Activated CD4-positive, alpha-beta T cell treated with anti-CD3 and anti-CD28 coated beads for 4 hours (primary cell): ENCODE measurements at places on chromosomes 7 and 10.
A peak's percentile ranks its signal among the peaks of the same experiment; 100 is the strongest.

DNA sequence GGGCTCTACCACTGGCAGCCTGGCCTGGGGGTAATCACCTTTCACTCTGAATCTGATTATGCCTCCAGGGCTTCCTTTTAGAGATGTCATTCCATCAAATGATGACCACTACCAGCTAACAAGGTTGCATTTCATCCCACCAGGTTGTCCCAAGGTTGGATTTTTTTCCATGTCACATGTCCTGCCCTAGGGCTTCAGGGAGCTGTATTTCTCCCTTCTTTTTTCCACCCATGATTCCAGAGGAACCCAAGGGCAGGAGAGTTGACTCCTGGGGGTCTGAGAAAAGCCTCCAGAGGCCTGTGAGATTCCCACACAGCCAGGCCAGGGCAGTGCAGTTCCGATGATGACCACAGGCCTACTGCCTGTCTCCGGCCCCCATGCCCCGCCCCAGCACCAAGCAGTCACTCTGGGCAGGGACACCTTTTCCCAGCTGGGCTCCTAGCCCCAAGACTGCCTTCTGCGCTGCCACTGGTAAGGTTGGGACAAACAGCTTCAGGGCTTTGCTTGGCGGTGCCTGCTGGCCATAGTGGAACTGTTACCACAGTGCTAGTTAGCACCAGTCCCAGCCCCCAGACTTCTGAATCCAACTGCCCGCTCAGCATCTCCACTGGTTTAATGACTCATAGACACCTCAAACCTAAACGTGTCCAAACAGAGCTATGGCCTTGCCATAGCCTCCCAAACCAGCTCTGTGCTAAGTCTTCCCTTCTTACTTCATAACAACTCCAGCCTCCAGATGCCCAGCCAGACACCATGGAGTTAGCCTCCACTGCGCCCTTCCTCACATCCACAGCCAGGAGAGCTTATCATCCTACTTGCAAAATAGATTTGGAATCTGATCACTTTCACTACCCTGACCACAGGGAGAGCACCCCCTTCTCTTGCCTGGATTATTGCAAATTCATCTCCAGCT lies 133.7 kb downstream of the ARHGAP22 start:
- no peak for DNase-seq

DNA sequence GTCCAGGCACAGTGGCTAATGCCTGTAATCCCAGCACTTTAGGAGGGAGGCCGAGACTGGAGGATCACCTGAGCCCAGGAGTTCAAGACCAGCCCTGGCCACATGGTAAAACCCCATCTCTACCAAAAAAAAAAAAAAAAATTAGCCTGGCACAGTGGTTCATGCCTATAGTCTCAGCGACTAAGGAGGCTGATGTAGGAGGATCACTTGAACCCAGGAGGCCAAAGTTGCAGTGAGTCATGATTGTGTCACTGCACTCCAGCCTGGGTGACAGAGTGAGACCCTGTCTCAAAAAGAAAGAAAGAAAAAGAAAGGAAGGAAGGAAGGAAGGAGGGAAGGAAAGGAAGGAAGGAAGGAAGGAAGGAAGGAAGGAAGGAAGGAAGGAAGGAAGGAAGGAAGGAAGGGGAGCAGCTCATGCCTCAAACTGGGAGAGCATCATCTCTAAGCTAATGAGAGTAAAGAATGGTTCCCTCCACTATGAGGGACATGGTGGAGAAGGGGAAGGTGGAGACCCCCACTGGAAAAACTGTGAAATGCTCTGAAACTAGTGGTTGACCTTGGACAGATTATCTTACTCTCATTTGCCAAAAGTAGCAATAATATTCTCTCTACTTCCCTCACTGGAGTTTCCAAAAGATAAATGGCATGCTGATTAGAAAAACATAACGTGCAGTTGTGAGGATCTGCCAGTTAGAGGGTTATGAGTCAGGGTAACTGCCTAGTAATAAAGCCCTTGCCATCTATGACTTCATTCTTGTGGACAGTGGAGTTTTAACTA lies 16.8 kb downstream of the GIMAP5 start:
- DNase-seq = peak; percentile 39

GRCh38 chr10:75101416-75102251 lies 9.8 kb upstream of the SAMD8 start:
- DNase-seq = no peak

GRCh38 chr10:22589851-22590514 lies 124.4 kb downstream of the PIP4K2A start:
- DNase-seq = no peak

GRCh38 chr7:549066-549890 lies 29.6 kb upstream of the PDGFA start:
- DNase-seq = no peak

GRCh38 chr10:118290471-118290995 lies 51.6 kb downstream of the FAM204A start:
- DNase-seq = no peak

DNA sequence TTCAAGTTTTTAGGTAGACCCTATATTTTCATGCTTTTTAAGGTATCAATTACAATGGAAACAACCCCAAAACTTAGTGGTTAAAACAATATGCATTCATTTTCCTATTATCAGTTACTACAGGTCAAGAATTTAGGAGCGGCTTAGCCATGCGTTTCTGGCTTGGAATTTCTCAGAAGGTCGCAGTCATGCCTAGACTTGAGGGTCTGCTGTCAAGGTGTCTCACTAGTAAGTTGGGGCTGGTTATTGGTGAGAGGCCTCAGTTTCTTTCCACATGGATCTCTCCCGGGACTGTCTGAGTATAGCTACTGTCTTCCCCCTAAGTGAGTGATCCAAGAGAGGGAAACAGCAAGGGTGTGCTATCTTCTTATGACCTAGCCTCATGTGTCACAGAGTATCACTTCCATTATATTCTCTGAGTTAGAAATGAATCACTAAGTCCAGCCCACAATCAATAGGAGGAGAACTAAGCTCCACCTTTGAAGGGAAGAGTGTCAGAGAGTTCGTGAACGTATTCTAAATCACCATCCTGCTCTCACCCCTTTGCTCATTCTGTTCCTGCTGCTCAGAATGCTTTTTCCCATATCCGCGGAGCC lies 80.5 kb downstream of the RTKN2 start:
- DNase-seq = no peak

DNA sequence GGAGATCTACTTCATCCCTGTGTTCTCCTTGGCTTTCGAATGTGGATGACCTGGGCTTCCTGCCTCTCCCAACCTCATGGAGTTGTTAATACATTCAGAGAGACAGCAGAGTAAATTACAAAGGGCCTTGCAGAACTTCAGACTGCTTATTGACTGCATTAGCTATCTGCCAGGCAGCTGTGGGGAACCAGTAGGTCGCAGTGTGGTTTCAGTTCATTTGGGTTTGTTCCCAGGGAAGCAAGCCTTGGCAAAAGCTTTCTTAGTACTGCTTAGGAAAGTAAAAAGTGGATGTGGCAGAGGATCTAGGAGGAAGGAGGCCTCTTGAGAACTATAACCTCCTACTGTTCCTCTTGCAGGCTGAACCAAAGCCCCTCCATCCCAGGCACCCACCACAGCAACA lies 9.2 kb downstream of the NPFFR1 start:
- no peak for DNase-seq

- no peak for DNase-seq
Measured at GRCh38 chr10:47133871-47134570, 166.0 kb upstream of the GDF10 start.

DNA sequence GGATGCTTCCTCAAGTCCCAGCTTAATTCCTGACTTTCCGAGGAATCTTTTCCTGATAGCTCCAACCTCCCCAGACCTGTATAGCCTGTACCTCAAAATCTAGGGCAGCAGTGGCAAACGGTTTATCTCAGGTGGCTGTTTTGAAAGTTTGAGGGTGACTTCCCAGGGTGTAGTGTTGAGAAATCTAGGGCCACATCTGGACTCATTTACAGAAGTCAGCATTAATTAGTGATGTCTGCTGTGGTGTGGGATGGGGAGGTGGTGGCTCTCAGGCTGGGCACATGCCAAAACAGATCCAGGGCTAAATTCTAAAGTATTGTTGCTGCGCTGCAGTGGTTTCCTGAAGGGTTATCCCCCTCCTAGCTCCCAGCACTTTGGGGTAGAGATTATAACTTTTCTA lies 38.0 kb downstream of the UNC5B start:
- no peak for DNase-seq

- no peak for DNase-seq
Measured at GRCh38 chr7:47556511-47557180, 25.3 kb downstream of the TNS3 start.

DNA sequence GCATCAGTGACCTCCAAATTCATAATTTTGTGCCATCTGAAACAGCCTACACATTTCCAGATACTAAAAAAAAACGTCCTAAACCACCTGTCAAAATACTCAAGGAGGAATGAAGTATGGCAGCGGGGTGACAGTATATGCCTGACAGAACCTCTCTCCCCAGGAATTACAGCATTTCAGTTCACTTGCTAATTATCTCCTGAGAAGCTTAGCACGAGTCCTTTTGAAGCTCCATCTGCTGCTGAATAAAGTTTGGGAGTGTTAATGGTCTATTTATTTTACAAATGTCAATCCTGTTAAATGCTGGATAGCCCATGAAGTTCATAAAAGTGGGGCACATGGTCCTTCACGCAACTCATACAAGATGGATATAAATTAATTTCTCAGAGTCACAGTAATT lies 29.4 kb upstream of the ANLN start:
- DNase-seq = no peak

DNA sequence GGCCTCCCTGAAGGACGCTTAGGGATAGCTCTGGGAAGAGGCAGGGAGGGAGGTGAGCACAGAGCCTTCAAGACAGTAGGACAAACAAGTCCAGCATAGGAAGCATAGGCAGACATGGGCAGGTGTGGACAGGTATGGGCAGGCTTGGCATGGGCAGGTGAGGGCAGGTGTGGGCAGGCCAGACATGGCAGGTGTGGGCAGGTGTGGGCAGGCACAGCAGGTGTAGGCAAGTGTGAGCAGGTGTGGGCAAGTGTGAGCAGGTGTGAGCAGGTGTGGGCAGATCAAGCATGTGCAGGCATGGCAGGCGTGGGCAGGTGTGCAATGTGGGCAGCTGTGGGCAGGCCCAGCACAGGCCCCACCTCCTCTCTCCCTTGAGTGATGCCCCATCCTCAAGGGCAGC lies 148.8 kb upstream of the ZMIZ1 start:
- no peak for DNase-seq

- DNase-seq = peak; percentile 71
Measured at GRCh38 chr7:30135301-30136116, 723 bp downstream of the MTURN start.

DNA sequence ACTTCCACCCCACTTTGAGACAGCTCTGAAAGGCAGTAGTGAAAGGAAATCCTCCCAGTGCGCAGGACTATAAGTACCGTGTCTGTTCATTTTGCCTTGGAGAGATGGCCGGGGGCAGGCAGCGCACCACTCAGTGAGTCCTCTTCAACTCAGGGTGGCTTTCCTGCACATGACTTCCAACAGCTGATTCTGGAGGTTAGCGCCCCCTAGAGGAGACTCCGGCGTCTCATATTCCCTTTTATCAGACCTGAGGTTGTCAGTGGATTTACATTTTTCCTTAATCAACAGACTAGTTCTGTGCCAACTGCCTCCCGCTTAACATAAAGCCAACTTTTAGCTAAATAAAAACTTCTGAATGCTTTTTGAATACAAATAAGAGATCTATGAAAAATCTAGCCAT lies 101.0 kb downstream of the HERPUD2 start:
- DNase-seq = no peak

GRCh38 chr7:55730197-55730596 lies 132.4 kb downstream of the SEPTIN14 start:
- no peak for DNase-seq

DNA sequence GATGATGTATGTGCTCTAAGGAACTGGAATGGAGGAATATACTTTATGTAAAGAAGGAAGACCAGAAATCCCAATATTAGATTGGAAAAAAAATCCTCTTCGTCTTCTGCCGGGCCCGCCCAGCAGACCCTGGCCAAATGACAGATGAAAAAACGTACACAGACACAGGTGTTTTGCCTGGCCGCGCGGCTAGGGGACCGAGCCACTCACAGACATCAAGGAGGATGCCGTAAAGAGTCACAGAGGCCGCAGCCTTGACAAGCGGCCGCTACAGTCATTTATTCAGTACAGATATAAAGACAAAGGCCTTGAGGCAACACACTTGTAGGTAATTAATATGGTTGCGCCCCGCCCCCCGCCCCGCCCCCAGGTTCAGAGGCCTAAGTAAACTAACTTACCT lies 594.1 kb downstream of the GRM8 start:
- DNase-seq = no peak

GRCh38 chr7:5421714-5422395 lies 1.8 kb downstream of the TNRC18 start:
- no peak for DNase-seq

DNA sequence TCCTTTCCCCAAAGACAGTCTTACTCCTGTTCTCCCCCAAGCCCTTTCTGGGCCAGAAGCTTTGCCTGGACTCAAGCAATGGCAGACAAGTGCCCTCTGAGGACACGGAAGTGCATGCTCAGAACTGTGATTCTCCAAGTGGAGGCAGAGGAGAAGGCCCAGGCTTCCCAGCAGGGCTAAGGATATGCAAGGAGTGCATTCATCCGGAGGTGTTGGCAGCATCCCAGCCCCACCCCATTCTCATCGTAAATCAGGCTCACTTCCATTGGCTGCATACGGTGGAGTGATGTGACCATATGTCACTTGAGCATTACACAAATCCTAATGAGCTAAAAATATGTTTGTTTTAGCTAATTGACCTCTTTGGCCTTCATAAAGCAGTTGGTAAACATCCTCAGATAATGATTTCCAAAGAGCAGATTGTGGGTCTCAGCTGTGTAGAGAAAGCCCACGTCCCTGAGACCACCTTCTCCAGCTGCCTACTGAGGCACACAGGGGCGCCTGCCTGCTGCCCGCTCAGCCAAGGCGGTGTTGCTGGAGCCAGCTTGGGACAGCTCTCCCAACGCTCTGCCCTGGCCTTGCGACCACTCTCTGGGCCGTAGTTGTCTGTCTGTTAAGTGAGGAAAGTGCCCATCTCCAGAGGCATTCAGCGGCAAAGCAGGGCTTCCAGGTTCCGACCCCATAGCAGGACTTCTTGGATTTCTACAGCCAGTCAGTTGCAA lies 1.4 kb upstream of the RBP3 start:
- no peak for DNase-seq

DNA sequence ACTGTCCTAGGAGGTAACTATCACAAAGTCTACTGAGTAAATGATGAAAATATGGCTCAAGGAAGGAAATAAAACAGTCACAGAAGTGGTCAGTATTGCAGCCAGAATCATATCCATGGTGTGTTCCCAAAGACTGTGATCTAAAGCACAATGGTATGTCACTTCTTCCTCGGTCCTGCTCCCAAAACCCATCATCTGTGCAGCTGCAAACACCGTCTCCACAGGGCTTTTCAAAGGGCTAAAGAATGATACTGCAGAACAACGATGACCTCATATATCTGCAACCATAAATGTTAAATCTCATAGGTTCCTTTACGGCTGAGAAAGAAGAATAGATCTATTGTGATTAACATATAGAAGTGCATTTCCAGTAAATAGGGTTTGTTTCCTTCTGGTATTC lies 465.0 kb downstream of the GRID1 start:
- DNase-seq = no peak

GRCh38 chr10:8073691-8074416 lies 19.4 kb downstream of the GATA3 start:
- DNase-seq = no peak
